ENCODE measurements at places on chromosomes 12 and 14.

DNA sequence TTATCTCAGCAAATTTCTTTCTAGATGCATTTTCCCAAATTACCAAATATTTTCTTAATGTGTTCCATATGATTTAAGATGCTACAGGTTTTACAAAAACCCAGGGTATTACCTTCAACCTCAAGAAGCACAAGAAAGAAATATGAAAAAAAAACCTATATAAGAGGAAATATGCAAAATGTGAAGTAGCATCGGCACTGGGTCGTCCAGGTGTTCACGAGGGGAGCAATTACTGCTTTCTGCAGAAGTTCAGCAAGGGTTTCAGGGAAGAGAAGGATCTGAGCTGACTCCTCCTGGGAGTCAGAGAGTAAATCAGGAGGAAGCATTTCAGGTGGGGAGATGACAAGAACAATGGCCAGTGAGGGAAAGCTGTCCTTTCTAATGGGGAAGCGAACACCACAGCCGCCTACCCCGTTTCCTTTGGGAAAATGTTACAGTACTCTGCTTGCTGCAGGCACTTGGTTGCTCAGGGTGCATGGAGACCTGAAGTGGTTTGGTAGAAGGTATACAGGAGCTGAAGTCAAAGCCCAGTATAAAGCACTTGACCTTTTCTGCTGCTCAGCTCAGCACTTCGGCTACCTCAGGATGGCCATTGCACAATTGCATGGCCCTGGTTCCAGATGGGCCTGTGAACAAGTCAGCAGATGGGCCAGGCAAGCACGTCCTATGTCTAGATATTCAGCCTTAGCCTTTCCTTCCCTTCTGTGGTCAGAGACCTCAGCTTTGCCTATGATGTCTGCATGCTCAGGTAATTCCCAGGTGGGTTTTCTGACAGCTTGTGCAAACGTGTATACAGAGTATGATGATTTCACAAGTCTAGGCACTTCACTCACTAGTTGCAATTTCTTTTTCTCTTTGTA lies 155.6 kb downstream of the PAX9 start:
- DNase-seq = no peak

GRCh38 chr12:113392988-113393579 lies 10.6 kb downstream of the SDS start:
- no peak for DNase-seq

- DNase-seq = no peak
Observed at GRCh38 chr12:10276774-10277173, 30.9 kb upstream of the KLRD1 start.

DNA sequence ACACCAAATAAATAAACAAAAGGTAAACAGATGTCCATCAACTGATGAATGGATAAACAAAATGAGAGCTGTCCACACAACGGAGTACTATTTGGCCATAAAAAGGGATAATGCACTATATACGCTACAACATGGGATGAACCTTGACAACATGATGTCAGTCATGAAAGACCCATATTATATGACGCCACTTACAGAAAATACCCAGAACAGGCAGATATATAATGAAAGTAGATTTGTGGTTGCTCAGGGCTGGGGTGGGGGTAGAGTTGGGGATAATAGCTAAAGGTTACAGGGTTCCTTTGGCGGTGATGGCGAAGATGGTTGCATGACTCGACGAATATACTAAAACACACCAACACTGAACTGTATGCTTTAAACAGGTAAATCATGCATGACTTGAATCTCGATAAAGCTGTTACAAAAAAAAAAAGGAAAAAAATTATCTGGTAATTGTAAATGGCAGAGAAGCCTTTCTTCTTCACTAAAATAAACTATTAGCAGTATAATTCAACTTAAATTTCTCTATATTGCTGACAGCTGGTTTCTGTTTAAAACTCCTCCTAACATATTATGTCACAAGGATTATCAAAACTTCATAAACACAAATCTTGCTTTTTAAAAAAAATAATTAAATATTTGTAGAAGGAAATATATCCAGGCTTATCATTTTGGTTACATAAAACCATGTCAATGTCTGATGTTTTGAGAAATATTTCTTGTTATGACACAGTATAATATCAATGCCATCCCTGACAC lies 13.9 kb downstream of the CDC42BPB start:
- no peak for DNase-seq

- no peak for DNase-seq
Observed at GRCh38 chr12:96083020-96083719, 47.8 kb upstream of the LTA4H start.

- peak; percentile 47 for DNase-seq
Observed at GRCh38 chr14:75578102-75578785, at the start of gene FLVCR2. TSS of gene FLVCR2 (plus strand) at chr14:75578620. CDS start at chr14:75578973, 353 bp downstream.

GRCh38 chr14:50040401-50040775 lies 76.0 kb downstream of the VCPKMT start:
- peak; percentile 64 for DNase-seq

DNA sequence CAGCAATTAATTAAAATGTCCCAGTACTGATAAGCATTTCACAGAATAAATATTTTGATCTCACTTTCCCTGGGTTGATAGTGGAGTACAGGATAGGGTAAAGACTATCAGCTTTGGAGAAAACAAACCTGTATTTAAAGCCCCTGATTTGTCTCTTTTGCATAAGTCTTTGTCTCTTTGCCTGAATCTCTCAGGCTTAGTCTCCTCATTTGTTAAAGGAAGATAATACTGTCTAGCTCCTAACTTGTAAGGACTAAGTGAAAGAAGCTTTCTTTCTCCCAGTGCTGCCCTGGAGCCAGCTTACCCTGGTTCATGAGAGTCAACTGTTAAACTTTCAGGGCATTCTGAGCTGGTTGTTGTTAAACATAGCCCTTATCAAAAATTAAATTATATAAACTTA lies 5.5 kb upstream of the NR1H4 start:
- DNase-seq = no peak

- DNase-seq = no peak
Observed at GRCh38 chr12:92943482-92944250, 14.6 kb upstream of the EEA1 start.

DNA sequence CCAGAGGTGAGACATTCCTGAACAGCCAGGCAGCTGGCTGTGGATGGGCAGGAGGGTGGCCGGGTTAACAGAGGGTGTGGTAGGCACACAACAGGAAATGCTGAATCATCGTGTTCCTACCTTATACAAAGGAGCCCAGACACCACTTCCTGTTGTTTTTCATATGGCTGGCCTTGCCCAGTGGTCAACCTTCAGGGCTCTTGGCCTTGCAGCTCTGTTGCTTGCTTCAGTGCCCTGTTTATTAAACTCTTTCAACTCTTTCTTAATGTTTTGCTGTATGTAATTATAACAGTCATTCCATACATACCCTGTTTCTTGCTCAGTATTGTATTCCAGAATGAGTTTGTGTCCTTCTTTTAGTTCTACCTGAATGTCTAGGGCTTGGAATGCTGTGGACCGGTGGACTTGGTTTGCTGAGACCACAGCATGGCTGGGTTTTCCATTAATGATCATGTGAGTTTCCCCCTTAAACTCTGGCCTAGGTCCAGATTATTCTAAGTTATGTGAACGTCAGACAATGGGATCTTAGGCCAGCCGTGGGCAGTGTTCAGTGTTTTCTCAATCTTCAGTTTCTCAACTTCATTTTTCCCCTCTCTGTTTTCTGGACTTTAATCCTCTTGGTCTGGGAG lies 11.9 kb downstream of the CFAP54 start:
- peak; percentile 72 for DNase-seq

DNA sequence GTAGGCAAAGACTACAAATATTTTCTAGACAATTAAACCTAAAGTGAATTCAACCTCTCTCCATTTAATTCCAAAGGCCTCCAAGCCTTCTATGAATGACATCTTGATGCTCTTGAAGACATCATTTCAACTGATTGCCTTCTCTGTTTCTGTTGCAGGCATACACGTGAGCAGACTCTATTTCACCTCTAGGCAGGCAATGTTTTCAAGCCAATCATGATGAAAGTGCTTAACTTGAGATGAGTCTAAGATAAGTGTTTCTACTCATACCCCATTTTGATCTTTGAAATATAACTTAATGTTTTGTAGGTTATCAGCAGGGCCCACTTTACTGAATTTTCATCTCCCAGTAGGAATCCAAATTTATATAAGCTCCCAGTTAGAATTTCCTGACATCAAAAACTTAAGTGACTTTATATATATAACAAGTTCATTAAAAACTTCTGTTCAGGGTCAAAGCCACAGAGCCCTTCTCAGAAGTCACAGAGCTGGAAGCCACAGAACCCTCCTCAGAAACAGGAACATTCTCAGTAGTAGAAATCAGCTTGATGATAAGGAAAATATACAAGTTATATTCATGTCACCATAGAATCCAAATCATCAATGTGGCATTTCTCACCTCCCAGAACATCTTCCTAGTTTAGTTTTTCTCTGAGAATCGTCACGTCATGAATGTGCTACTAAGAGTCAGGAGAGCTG lies 108.5 kb downstream of the PHLDA1 start:
- no peak for DNase-seq

DNA sequence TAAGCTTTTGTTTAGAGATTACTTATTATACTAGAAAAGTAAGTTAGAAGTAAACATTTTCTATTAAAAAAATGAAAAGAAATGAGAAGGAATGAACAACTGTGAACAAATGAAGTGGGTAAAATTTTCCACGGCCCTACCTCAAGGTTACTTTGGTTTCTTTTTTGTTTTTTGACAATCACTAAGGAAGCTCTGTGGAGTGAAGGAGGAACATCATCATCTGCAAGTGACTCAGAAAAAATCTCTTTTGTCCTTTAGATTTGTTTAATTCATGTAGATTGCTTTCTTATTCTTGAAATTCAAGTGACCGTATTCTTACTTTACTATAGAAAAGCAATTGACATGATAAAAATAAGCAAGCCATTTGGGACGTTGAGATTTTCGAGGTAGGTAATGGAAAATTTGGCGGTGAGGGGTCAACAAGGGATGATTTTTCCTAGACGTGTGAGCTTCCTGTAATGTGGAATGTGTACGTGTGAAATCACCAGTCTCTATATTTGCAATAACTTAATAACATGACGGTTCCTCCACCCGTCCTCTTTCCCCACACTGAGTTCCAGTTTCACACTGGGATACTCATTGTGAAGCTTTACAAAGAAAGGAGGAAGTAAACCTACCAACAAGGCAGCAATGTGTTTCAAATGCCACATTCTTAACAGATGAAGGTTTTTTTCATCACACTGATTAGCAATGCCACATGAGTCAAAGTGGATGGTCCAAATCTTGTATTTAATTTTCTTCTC lies 62.3 kb upstream of the EGLN3 start:
- no peak for DNase-seq

DNA sequence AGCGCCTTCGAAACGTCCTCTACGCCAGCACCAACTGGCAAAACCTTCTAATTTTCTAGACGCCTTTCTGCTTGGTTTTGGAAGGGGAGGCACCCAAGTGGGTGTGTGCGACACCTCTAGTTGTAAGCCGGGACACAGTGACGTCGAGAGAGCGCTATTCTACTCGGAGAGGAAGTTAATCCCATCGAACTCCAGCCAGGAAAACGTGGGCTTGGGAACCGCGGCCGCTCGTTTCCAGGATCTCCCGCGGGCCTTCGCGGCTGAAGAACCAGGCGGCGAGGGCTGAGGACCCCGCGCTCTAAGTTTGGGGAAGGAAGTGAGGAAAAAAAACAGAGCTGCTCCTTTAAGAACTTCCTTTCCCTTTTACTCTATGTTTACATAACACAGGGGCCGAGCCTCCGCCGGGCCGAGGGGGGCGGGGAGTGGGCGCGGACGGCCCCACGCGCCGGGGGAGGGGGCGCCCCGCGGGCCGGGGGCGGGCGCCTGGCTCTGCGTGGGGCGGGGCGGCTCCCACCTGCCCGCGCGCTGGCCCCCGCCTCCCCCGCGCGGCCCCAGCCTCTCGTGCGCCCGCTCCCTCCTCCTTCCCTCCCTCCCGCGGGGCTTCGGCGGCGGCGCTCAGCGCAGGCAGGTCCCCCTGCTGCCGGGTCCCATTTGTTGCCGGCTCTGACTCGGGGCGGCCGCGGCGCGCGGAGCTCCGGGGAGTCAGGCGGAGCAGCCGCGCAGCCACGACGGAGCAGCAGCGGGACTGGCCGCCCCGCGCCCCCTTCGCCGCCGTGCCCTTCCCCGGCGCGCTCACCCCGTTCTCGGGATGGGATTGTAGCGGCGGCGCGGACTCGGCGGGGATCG lies at the start of gene PELI2:
PELI2 (plus strand) TSS at position 647 of the 846 bp plus-strand sequence. CDS start 250 bp downstream, outside the sequence.
- peak; percentile 36 for DNase-seq
